ENCODE measurements at places on chromosomes 3 and 15.
A peak's percentile ranks its signal among the peaks of the same experiment; 100 is the strongest.

DNA sequence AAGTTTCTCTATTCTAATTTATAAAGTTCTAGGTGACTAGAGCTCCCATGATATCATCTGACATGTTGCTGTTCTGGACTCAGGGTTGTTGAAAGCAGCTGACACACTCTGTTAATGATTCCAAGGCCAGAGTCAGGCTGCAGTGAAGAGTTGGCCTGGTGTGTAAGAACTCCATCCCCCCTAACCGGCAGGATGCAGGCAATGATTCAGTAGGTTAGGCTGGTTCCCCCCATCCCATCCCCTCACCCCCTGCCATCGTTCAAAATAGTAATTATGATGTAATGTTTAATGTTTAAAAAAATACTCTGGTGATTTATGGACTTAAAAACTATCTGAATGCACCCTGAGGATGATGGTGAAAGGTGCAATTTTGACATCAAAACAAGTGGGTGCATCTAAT, 4.6 kb upstream of the TRIM71 start:
- peak; percentile 93 for DNase-seq

DNA sequence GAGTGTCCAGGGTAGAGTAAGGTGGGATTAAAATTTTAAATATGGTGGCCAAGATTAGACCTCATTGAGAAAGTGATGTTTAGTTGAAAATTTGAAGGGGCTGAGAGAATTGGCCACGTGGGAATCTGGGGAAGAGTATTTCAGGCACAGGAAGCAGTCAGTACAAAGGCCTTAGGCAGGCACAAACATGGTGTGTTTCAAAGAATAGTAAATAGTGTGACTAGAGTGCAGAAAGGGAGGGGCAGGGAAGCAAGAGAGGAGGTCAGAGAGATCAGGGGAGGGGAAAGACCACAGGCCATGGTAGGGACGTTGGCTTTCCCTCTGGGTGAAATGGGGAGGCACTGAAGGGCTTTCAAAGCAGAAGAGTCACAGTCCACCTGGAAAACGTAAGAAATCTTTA, 36.6 kb upstream of the POMGNT2 start:
- DNase-seq: no peak

- DNase-seq: no peak
Observed at GRCh38 chr3:94158512-94158911, 95.7 kb downstream of the NSUN3 start.

GRCh38 chr3:100693225-100693624, 16.1 kb upstream of the TFG start:
- DNase-seq: no peak

- DNase-seq: no peak
Observed at GRCh38 chr3:139113993-139114375, 69.3 kb upstream of the PRR23C start.

- DNase-seq: no peak
Observed at GRCh38 chr3:166556955-166557354, 719.7 kb upstream of the BCHE start.

GRCh38 chr3:186477876-186478275, 66.3 kb downstream of the CRYGS start:
- DNase-seq: no peak

- DNase-seq: no peak
Observed at GRCh38 chr3:18951333-18951732, 197.0 kb upstream of the KCNH8 start.

GRCh38 chr3:170724599-170725280, 138.9 kb upstream of the SLC7A14 start:
- peak; percentile 72 for DNase-seq

DNA sequence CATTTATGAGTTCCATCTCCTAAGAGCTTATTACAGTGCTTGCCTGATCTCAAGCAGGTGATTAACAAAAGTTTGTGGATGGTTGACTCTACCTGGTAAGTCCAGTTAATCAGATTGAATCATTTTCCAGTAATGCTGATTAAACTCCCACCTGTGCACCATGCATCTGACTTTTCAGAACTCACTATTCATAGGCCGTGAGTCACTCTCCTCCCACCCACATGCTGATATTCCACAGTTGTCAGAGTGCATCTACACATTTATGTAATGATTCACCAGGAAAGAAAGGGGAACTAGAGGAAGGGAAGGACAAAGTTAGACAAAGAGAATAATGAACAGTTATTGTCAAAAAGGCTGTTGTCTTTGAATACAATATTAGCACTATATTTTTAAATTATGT, 106.2 kb upstream of the UBE3A start:
- peak; percentile 86 for DNase-seq

DNA sequence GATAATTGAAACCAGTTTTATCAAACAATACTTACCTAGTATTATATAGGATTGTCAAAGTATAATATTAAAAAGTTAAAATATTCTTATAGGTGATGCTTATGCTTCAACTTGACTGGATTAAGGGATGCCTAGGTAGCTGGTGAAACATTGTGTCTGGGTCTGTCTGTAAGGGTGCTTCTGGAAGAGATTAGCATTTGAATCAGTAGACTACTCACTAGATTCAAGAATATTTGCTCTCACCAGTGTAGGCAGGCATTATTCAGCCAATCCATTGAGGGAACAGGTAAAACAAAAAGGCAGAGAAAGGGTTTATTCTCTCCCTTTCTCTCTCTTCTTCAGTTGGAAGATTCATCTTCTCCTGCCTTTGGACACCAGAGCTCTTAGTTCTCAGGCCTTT, 486.8 kb upstream of the GOLIM4 start:
- DNase-seq: no peak

- DNase-seq: peak; percentile 37
Observed at GRCh38 chr3:11558002-11558401, 85.7 kb downstream of the VGLL4 start.

DNA sequence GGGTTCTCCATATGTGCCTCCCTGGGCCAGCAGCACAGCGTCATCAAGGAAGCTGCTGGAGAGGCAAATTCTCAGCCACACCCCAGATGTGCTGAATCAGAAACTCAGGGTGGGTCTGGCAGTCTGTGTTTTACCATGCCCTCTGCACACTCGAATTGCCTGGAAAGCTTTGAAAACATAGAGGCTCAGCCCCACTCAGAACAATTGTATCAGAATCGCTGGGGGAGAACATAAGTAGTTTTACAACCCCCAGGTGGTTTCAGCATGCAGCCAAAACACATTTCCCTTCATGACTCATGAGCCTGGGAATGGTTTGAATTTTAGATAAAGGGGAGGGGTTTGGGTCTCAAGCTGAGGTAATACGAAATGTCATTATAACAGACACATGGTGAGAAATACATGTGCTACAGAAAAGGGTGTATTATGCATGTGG, 9.6 kb downstream of the TGM4 start:
- DNase-seq: peak; percentile 98

DNA sequence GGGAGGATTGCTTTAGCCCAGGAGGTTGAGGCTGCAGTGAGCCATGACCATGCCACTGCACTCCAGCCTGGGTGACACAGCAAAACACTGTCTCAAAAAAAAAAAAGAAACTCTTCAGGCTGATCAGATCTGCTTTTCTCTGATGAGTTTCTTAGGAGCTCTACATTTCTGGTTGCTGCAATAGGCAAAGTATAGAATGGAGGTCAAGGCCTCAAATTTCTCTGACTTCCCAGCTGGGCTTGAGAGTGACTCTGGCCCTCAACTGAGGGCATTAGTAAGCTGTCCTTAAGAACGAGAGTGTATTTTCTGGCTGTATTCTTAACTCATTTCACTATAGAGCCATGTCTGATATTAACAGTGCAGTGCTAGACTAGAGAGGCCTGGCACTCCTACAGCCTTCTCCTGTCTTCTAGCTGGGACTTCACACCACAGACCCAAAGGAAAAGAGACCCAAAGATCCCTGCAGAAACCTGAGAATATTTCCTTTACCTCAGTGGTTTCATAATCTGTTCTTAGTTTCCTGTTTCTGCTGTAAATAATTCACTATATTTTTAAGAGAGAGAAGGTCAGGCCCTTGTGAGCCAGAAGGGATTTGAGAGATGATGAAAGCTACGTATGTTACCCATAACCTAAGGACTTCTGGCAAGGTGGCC, 2.0 kb upstream of the NR1I2 start:
- DNase-seq: peak; percentile 2

- DNase-seq: no peak
Observed at GRCh38 chr15:48336940-48337339, 5.7 kb downstream of the DUT start.

DNA sequence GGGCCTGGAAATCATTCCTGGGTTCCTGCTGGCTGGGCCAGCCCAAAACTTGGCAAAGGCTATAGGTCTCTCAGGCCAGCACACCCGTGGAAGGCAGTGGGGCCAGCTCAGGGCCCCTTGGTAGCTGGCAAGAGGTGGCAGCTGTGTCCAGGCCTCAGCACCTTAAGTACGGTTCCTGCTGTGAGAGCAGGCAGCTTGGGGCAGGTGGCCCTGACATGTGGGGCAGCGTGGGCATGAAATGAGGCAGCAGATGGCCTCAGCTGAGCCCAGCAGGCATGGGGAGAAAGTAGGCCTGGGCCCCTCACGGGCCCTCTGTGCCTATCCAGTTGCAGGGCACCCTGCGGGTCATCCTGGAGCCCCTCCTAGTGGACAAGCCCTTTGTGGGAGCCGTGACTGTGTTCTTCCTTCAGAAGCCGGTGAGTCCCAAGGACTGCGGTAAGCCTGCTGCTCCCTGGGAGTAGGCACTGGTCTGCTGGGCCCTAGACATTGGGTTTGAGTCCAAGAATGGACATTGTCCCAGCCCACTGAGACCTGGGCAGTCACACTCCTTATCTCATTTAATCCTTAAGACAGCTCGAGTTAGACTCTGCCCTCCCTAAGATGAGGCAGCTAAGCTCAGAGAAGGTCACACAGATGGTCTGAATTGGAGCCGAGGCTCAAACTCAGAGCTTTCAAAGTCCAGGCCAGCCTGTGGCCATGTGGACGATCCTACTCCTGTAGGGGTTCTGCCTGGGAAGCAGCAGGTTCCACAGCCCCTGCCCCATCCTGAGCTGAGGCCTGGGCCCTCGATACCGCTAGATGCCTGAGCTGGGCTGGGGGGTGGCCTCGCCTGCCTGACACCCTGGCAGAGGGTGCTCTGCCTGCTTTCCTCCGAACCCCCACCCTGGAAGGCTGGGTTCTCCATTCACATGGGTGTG, 25.5 kb downstream of the ESYT3 start:
- no peak for DNase-seq

DNA sequence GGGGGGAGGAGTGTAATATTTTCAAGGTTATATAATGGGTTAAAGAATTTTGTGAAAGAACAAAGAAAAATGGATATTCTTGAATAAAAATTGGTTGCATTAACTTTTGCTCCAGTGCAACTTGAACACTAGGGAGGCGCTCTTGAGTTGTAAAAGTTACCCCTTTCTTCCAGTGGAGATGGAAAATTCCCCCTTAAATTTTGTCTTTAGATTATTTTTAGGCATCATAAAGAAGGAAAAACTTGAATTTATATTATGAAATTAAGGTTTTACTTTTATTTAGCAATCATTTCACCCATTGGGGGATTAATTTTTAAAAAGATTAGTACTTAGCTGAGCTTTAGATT, 550 bp upstream of the CHD2 start:
- no peak for DNase-seq

GRCh38 chr3:47259114-47259513, 23.5 kb downstream of the KIF9 start:
- DNase-seq: no peak
